Uterine smooth muscle cell (primary cell): ENCODE measurements at places on chromosomes 4 and X. TPM values are rescaled to one million over a fixed set of nuclear protein-coding genes. Genes with fewer than 3 reads are reported as not detected.

EFNB1 gene
- 22.7 and 25.0 TPM in 2 replicates for total RNA-seq

MAP3K15 gene
- 0.11 and 0.12 TPM in 2 replicates for total RNA-seq

IL1RAPL1 gene
- total RNA-seq: 5.2 and 11.5 TPM in 2 replicates

MTNR1A gene
- total RNA-seq: not detected in 2 replicates

ASB5 gene
- total RNA-seq: 0.33 and 2.2 TPM in 2 replicates

COX7B gene
- 363 and 415 TPM in 2 replicates for total RNA-seq

DNAAF6 gene
- total RNA-seq: not detected in 2 replicates

FAAH2 gene
- not detected in 2 replicates for total RNA-seq

TLR6 gene
- total RNA-seq: 3.0 and 4.4 TPM in 2 replicates

GPR50 gene
- total RNA-seq: not detected in 2 replicates

GSX2 gene
- total RNA-seq: 0.12 TPM in 1 of 2 replicates, not detected in the other

FANCB gene
- 10.1 and 15.2 TPM in 2 replicates for total RNA-seq

DIPK2B gene
- 0.11 and 0.12 TPM in 2 replicates for total RNA-seq

EXOC1L gene
- total RNA-seq: not detected in 2 replicates

GABRB1 gene
- 0.55 TPM in 1 of 2 replicates, not detected in the other for total RNA-seq

S100G gene
- not detected in 2 replicates for total RNA-seq

TRO gene
- 6.8 and 20.1 TPM in 2 replicates for total RNA-seq

NAA11 gene
- total RNA-seq: not detected in 2 replicates

TMEM271 gene
- not detected in 2 replicates for total RNA-seq

TRPC3 gene
- total RNA-seq: 0.62 and 1.7 TPM in 2 replicates

SORBS2 gene
- total RNA-seq: 0.44 and 3.1 TPM in 2 replicates

ZCCHC4 gene
- 20.0 and 22.1 TPM in 2 replicates for total RNA-seq

MAGEA2 gene
- not detected in 2 replicates for total RNA-seq

GPR82 gene
- total RNA-seq: not detected in 2 replicates

SOX3 gene
- not detected in 2 replicates for total RNA-seq

REPS2 gene
- total RNA-seq: 0.33 and 0.75 TPM in 2 replicates

PNCK gene
- total RNA-seq: 1.2 TPM in 1 of 2 replicates, not detected in the other

TNMD gene
- not detected in 2 replicates for total RNA-seq
